ENCODE measurements at places on chromosomes 12 and 14.

- DNase-seq: no peak
Observed at GRCh38 chr14:101071493-101071906, 168.0 kb upstream of the RTL1 start.

DNA sequence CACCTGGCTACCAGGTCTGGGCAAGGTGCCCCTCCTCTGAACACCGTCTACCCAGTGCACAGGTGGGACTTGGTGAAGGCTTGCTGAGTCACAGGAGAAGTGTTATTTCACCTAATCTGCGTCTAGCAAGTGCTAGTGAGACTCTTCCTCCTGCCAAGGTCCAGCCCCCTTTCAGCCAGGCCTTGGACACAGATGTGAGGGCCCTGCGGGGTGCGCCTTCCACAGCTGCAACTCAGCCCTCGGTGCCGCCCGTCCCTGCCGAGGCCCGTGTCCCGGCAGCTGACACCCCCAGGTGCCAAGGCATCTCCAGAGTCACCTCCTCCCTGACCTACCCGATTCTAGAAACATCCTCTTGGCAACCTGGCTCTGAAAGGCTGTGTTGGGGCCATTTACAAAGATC lies 55.1 kb downstream of the PRIMA1 start:
- no peak for DNase-seq

DNA sequence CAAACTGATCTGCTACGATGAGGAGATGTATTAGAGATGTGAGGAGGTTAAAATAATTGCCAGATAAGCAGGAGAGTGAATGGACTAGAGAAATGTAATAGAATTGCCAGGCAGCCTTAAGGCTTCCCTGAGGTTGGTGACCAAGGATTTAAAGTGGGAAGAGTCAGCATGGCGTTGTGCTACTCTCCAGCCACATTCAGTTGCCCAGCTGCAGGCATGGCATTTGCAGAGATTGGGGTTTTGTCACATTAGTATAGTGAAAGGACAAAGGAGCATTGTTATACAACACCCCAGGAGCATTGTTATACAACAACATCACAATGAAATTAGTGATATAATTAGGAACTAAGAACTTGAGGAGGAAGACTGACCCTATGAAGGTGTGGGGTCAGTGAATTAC lies 31.7 kb downstream of the MARK3 start:
- DNase-seq: no peak

DNA sequence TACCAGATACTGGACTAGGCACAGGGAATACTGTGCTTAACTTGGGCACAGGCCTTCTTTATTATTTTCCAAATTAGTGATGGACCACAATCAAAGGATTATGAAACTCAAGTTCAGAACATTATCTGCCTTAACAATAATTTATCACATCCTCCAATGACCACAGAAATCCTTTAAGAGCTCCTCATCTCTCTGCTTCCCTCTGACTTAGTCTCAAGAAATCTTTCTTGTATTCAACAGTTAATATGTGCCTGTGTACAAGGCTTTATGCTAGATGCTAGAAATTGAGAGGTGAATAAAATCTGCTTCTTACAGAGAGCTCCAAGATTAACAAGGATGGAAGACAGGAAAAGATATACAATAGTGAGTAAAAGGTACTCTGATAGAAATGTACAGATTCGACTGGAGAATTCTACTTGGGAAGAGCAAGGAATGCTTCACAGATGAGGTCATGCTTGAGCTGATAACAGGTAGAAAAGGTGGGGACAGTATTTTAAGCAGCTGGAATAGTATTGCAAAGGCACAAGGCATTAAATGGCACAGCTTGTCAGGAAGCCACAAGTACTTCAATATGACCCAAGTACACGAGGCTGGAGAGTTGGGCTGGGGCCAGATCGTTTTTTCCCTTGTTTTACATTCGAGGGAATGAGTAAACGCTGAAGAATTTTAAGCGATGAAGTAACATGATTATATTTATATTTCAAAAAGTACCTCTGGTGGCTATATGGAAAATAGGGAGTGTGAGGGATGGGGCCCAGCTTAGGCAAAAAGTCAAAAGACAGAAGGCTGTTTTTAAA lies 55.1 kb upstream of the ARID2 start:
- DNase-seq: no peak

GRCh38 chr12:63995512-63995911 lies 151.0 kb downstream of the SRGAP1 start:
- DNase-seq: no peak

GRCh38 chr14:59306775-59307174 lies 118.3 kb downstream of the DAAM1 start:
- no peak for DNase-seq

DNA sequence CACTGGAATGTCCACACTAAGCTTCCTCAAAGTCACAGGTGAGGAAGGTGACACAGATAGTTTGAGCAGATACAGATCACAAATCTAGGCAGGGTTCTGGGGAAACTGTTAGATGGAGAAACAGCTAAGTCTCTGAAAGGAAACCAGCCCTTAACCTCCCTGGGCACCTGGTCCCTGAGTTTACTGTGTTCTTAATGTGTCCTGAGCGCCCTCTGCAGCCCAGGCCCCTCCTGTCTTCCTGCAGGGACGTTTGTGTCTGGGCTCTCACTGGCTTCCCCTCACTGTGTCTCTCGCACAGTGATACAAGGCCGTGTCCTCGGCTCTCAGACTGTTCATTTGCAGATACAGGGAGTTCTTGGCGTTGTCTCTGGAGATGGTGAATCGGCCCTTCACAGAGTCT lies 684.3 kb downstream of the TMEM121 start:
- DNase-seq: no peak

DNA sequence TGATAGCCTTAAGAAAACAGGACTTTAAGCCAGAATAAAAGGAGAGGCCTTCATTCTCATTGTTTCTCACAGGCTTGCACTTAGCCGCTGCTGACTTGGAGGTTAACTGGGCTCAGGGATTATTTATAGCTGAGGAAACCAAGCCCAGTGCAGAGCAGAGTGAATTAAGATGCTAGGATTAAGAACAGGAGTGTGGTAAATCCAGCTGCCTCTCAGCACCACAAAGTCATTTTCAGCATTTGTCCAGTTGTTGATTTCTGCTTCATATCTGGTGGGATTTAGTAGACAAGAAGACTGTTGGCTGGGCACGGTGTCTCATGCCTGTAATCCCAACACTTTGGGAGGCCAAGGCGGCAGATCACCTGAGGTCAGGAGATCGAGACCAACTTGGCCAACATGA lies 14.3 kb upstream of the KRT73 start:
- no peak for DNase-seq

DNA sequence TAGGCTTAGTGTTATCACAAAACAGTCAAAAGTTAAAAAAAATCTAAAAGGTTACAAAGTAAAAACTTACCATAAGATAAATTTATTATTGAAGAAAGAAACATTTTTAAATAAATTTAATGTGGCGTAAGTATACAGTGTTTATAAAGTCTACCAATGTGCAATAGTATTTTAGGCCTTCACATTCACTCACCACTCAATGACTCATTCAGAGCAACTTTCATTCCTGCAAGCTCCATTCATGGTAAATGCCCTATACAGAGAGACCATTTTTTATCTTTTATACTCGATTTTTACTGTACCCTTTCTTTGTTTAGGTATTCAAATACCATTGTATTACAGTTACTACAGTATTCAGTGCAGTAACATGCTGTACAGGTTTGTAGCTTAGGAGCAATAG lies 124.5 kb downstream of the ANO4 start:
- no peak for DNase-seq

- no peak for DNase-seq
Observed at GRCh38 chr14:55607386-55607785, 27.4 kb downstream of the KTN1 start.

- peak; percentile 65 for DNase-seq
Observed at GRCh38 chr12:124921200-124922031, 7.0 kb upstream of the UBC start.

- DNase-seq: no peak
Observed at GRCh38 chr12:66063916-66064315, 66.6 kb downstream of the LLPH start.

DNA sequence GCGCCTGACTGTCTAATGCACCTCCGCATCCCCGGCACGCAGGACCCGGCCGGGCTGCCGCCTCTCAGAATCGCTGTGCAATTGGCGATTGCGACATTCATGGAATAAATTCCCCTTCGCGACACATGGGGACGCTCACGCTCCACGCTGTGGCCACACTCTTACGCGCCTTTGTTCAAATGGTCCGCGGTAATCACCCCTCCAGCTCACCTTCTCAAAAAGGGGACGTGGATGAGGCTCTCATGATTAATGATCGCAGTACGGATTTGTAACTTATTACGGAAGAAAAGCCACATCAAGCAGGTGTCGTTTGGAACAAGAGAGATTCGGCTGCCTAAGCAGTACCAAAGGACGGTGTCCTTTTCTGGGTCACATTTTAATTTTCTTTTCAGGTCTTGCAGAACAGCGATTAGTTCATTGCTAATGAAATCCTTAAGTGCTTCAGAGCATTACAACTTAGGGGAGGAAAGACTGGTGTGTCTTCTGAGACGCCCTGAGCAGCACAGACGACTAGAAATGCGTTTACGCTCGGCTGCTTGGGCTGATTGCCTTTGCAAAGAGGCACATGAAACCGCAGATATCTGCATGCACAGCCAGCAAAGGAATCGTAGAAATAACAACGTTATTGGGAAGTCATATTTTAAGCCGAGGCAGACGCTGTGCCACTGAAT lies 37.3 kb upstream of the ADGRD1 start:
- DNase-seq: peak; percentile 3

DNA sequence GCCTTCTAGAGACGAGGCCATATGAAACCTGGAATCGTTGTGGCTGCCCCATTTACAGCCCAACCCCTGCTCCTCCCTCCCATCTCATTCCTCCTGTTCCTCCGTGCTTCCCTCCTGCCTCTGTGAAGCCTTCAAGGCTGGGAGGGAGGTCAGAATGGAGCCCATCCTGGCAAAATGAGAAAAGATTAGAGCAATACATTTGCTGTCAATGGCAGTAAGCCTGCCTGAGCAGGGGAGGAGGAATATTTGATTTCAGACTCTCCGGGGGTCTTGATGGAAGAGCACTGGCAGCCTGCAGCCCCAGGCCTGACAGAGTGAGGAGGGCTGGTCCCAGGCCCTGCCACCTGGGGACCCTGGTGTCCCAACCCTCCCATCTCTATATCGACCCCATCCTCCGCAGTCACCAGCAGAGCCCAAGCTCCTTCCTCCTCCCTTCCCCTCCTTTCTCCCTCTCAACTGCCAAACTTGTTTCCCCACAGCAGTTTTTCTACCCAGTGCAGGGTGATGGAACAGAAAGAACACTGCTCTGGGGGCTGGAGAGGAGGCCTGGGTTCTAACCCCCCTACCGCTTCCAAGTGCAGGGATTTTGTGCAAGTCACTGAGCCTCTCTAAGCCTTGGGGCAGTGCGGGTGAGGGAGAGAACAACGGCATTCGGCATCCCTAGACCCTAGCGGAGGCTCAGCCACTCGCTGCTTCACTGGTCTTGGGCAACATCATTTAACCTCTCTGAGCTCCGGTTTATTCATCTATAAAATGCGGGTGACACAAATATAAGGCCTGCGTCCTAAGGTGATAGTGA lies 16.0 kb upstream of the RACGAP1 start:
- no peak for DNase-seq

GRCh38 chr12:7151532-7151931 lies 21.4 kb downstream of the CLSTN3 start:
- no peak for DNase-seq

GRCh38 chr14:36585100-36585499 lies 2.7 kb upstream of the NKX2-8 start:
- DNase-seq: no peak

GRCh38 chr12:65695113-65695865 lies 129.0 kb upstream of the HMGA2 start:
- DNase-seq: no peak

- no peak for DNase-seq
Observed at GRCh38 chr12:121048442-121048841, 9.4 kb upstream of the OASL start.

GRCh38 chr14:79118291-79118690 lies 948.1 kb downstream of the NRXN3 start:
- no peak for DNase-seq

GRCh38 chr12:52398176-52398575 lies 8.0 kb downstream of the KRT82 start:
- no peak for DNase-seq

DNA sequence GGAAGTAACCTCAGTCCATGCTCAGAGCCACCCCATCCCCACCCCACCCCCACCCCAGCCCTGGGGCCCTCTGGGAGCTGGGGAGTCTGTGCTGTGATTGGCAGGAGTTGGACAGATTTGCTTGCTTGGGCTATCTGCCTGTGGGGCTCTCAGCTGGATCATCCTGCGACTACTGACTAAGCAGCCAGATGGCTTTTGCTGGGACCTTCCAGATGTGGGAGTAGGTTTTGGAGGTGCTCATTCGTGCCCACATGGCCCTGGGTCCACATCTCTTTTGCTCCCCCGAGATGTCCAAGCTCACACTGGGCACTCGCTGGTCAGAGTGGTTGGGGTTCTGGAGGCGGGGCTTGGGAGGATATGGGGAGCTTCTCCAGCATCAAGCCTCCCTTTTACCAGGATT lies 138.9 kb downstream of the TSPAN9 start:
- no peak for DNase-seq

- no peak for DNase-seq
Observed at GRCh38 chr14:102927346-102927877, 4.9 kb downstream of the AMN start.

DNA sequence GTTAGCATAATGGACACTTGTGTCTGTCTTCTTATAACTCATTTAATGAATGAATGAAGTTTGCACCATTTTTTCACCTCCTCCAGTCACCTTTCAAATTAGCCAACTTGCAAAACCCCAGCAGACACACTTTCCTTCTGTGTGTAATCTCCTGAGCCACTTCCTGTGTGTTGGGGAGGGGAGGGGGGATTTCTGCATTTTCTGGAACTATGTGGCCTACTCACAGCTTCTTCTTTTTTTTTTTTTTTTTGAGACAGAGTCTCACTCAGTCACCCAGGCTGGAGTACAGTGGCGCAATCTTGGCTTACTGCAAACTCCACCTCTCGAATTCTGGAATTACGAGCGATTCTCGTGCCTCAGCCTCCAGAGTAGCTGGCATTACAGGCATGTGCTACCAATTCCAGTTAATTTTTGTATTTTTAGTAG lies 4.1 kb upstream of the SERPINA1 start:
- no peak for DNase-seq

DNA sequence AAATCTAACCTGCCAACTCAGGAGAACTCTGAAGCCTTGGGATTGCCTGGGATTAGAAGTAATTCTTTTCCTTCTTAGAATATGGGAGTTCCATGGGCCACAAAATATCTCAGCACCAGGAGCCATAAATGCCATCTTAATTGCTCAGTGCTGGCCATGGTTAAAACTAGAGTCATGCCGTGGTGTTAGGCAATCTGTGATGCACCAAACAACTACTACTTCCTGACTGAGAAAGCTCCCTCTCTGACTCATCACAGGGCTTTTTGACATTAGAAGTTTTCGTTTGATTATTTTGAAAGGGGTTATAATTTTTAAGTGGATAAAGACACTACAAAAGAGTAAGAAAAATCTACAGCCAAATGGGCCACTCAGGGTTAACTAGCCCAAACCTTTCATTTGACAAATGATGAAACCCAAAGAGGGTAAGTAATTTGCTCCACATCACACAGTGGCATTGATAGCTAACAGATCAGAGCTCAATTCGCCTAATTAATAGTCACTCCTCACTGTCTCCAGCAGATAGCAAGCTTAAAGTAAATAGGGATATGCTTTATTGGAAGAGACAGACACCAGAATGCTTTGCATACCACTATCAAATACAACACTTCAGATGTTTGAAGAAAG lies 377.3 kb downstream of the EMP1 start:
- no peak for DNase-seq

GRCh38 chr12:69068448-69068847 lies 135.5 kb upstream of the CPM start:
- DNase-seq: no peak

GRCh38 chr12:7411343-7411742 lies 32.6 kb downstream of the CD163L1 start:
- DNase-seq: no peak

All from stimulated activated CD4-positive, alpha-beta T cell treated with anti-CD3 and anti-CD28 coated beads, Interleukin-1b, Interleukin-23, amount 100 ng/mL, for 4 hours (primary cell).